ENCODE measurements at places on chromosomes 11 and 22.

GRCh38 chr11:87116185-87116584 lies 78.5 kb downstream of the TMEM135 start:
- H3K36me3 ChIP-seq: no peaks in the 10 kb centered on the region
- no peaks in the 10 kb centered on the region for H3K4me1 ChIP-seq
- no peak for DNase-seq
- H3K27me3 ChIP-seq: no peaks in the 10 kb centered on the region

GRCh38 chr11:48011102-48011797 lies 30.9 kb downstream of the PTPRJ start:
- no peak for DNase-seq
- peaks cover 20% of the 10 kb centered on the region for H3K4me1 ChIP-seq
- H3K4me3 ChIP-seq: no peak overlapping the region
- H3K27me3 ChIP-seq: no peaks in the 10 kb centered on the region
- H3K36me3 ChIP-seq: no peaks in the 10 kb centered on the region
- H3K27ac ChIP-seq: no peak overlapping the region

- no peaks in the 10 kb centered on the region for H3K36me3 ChIP-seq
- H3K4me3 ChIP-seq: no peak overlapping the region
- no peaks in the 10 kb centered on the region for H3K27me3 ChIP-seq
- no peak overlapping the region for H3K27ac ChIP-seq
- peak; percentile 30 for DNase-seq
- H3K4me1 ChIP-seq: no peaks in the 10 kb centered on the region
Observed at GRCh38 chr11:18844753-18845367, 53.3 kb upstream of the PTPN5 start.

DNA sequence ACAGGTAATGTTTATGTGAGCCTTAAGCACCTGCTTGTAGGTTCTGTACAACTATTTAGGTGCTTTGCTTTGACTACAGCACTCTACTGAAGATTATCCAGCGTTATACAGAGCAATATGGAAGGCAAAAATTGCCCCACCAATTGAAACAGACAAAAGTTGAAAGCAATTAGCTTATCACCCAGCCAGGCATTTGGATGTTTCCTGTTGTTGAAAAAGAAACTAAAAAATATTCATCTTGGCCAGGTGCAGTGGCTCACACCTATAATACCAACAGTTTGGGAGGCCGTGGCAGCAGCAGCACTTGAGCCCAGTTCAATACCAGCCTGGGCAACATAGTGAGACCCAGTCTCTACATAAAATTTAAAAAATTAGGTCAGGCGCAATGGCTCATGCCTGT lies 18.5 kb downstream of the ATL3 start:
- H3K27me3 ChIP-seq: no peaks in the 10 kb centered on the region
- H3K27ac ChIP-seq: no peak overlapping the region
- H3K36me3 ChIP-seq: peaks cover 9% of the 10 kb centered on the region
- DNase-seq: no peak

DNA sequence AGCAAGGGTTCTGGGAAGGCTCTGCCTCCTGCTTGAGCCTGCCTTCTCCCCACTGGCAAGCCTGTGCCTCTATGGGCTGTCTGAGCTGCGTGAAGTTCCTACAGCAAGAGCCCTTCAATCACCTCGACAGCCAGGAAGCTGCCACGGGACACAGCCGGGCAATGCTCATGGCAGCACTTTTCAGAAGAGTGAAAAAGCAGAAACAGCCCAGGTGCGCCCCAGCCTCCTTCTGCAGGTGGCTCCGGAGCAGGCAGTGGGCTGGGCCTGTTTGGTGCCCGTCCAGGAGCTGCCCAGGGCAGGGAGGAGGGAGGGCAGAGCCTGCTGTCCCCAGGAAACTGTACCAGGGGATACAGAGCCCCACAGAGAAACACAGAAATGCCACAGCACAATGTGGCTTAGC lies 24.6 kb upstream of the COMT start:
- no peak for DNase-seq
- H3K36me3 ChIP-seq: peaks cover 8% of the 10 kb centered on the region

DNA sequence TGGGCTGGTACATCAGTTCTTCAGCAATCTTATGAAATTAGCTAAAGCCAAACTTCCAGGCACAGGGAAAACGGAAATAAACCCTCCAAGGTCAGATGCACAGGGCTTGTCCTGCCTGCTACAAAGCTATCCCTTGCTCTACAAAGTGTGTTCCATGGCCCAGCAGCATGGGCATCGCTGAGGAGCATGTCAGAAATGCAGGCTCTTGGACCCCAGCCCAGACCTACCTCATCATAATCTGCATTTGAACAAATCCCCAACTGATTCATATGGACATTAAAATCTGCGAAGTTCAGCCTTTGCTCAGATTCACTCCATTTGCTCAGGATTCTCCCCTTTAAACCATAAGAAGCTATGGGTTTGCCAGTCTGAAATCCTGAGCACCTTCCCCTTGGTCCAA lies 129.7 kb upstream of the CSNK2A3 start:
- H3K36me3 ChIP-seq: no peaks in the 10 kb centered on the region
- no peaks in the 10 kb centered on the region for H3K27me3 ChIP-seq
- H3K4me3 ChIP-seq: no peak overlapping the region
- DNase-seq: no peak

DNA sequence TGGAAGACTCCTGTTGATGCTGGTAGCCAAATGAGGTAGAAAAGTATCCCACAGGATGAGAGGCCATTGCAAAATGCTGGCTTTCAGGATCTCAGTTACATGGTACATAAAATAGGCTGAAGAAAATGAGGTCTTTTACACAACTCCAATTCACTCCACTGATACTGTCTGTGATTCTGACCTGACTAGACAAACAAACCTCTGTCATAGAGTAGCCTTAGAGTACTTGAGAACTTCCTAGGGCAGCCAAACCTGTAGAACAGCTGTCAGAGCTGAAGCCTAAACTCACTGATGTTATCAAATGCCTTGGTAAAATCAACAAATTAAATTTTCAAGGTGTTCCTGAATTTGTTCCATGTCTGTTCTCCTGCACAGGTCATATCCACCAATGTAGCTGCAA lies 26.2 kb upstream of the POGLUT3 start:
- no peak overlapping the region for H3K27ac ChIP-seq
- H3K36me3 ChIP-seq: no peaks in the 10 kb centered on the region
- no peak for DNase-seq
- no peaks in the 10 kb centered on the region for H3K4me1 ChIP-seq
- H3K27me3 ChIP-seq: no peaks in the 10 kb centered on the region

- peak; percentile 91 for DNase-seq
- no peak overlapping the region for H3K27ac ChIP-seq
- no peaks in the 10 kb centered on the region for H3K36me3 ChIP-seq
- no peaks in the 10 kb centered on the region for H3K27me3 ChIP-seq
- no peak overlapping the region for H3K4me3 ChIP-seq
Observed at GRCh38 chr11:78424334-78425270, 7.0 kb upstream of the GAB2 start.

DNA sequence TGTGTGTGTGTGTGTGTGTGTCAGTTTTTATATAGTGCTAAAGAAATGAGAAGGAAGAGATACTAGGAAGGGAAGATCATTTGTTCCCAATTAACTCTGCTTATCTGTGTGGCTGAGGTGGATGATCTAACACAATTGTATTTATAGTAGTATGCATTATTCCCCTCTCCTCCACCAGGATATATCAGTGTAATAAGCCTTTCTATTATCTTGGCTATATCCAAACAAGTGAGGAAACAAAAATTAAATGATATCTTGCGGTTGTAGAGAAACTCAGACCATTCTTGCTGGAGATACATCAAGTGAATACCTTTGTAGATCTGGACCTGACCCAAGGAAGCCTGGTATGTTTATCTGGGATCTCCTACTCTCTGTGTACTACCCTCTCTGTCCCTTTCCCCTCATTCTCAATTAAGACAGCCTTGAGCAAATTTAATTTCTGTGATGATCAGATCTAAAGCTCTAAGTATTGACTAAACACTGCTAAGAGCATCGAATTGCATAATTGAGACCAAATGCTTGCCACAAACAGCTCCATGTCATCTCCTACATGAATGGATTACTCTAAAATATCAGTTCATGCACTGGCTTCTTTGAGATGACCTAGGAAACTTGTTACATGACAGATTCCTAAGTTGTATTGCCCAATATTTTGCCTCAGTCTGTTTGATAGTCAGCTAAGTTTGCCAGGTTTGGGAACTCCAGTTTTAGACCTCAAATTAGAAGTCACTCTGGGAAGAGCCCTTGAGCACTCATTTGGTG lies 185.3 kb upstream of the CTSC start:
- H3K36me3 ChIP-seq: no peaks in the 10 kb centered on the region
- no peaks in the 10 kb centered on the region for H3K27me3 ChIP-seq
- no peak for DNase-seq
- no peak overlapping the region for H3K27ac ChIP-seq
- no peak overlapping the region for H3K4me3 ChIP-seq

- H3K36me3 ChIP-seq: no peaks in the 10 kb centered on the region
- no peaks in the 10 kb centered on the region for H3K27me3 ChIP-seq
- H3K27ac ChIP-seq: no peak overlapping the region
- no peak overlapping the region for H3K4me3 ChIP-seq
- H3K4me1 ChIP-seq: no peaks in the 10 kb centered on the region
- DNase-seq: peak; percentile 77
Observed at GRCh38 chr22:26398741-26399153, 30.3 kb upstream of the ASPHD2 start.

DNA sequence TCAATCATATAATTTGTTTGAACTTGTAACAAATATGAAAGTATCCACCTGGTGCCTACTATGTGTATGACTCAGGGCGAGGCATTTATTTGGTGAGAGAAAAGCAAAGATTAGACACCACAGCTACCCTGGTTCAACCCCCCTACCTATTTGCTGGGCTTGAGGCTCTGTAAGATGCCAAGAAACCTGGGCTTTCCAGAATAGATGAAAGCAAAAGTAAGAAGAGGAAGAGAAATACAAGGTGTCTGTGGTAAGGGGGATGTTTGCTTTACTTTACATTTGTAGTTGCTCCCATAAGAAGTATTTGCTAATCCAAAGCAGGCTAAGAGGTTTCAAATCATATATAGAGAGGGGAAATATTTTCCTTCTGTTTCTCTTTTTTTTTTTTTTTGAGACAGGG lies 61.7 kb downstream of the DDI1 start:
- no peak for DNase-seq
- no peaks in the 10 kb centered on the region for H3K36me3 ChIP-seq
- H3K27me3 ChIP-seq: no peaks in the 10 kb centered on the region
- H3K4me1 ChIP-seq: no peaks in the 10 kb centered on the region
- H3K4me3 ChIP-seq: no peak overlapping the region
- H3K27ac ChIP-seq: no peak overlapping the region

DNA sequence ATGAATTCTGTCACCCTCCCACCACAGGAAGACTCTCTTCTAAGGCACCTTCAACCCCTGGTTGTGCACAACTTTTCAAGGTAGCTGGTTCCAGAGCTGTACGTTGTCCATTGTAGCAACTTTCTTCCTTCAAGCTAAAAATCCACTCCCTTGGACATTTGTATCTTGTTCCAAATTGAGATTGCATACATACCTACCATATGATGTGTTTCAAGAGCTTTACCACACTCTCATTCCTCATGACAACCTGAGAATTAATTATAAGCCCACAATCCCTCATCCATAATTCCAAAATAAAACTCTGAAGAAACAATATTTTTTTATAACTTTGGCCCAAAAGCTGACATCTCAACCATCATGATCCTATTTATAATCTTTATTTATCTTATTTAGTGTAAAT lies 3.0 kb downstream of the OR52W1 start:
- no peaks in the 10 kb centered on the region for H3K4me1 ChIP-seq
- H3K4me3 ChIP-seq: no peak overlapping the region
- no peaks in the 10 kb centered on the region for H3K27me3 ChIP-seq
- H3K27ac ChIP-seq: no peak overlapping the region

DNA sequence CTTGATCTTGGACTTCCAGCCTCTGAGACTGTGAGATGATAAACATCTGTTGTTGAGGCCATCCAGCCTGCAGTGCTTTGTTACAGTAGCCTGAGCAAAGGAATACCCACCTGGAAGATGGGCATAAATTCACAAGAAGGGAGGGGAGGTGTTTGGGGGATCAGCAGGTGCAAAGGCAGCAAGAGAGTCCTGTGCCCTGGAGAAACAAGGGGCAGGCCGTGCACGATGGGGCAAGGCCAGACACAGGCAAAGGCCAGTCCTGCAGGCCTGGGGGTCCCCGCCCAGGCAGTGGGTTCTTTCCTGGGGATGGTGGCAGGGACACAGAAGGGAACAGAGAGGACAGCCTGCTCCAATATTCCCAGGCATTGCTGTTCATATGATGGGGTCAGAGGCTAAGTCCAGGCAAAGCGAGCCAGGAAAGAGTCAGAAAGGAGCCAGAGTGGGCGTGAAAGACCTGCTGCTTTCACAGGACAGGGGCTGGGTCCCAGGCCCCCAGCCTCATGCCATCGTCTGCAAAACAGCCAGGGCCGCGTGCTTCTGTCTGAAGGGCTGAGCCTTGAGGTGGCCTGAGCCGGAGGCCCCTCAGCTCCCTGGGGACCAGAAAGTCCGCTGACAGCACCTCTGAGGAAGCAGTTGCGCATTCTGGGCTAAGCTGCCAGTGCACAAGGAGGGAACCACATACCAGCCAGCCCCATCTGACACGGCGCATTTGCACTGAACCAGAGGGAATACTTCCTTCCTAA lies 48.8 kb downstream of the MYEOV start:
- H3K4me3 ChIP-seq: no peak overlapping the region
- H3K27me3 ChIP-seq: no peaks in the 10 kb centered on the region
- H3K36me3 ChIP-seq: peaks cover 7% of the 10 kb centered on the region
- no peaks in the 10 kb centered on the region for H3K4me1 ChIP-seq
- no peak for DNase-seq

DNA sequence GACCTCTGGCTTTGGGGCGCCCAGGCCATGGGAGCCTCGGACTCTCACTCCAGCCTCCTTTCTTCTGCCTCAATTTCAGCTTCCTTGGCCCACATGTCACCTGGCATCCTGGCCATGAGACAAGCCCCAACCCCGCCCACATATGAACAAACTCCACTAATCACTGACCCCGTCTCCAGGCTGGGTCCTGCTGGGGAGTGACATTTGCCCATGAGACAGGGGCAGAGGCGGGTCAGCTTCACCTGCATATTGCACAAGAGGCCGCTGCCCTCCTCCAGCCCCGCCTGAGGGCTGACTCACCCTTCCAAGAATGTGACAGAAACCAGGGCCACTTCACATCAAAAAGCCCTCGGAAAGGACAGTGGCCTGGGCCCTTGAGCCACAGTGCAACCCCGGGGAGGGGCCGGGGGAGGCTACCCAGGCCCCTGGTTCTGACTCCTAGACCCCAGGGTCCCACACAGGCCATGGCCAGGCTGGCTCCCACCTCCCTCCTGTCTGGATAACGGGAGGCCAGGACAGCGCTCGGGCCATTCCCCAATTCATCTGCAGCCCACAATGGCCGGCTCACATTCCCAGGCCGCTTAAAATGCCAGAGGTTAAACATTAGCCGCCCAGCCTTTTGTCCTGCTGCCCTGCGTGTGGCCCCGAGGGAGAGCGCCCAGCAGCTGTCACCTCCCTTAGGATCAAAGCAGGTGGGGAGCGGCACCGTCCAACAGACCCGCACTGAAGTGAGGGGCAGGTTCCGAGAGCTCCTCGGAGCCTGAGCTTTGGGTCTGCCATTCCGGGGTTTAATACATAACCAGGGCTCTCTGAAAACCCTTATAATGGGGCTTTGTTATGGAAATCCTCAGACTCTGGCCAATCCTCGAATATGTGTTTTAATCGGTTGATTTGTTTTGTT lies 42.3 kb downstream of the TRMU start:
- H3K36me3 ChIP-seq: no peaks in the 10 kb centered on the region
- H3K27ac ChIP-seq: no peak overlapping the region
- no peaks in the 10 kb centered on the region for H3K27me3 ChIP-seq
- no peaks in the 10 kb centered on the region for H3K4me1 ChIP-seq

GRCh38 chr22:49209452-49210195 lies 618.0 kb downstream of the BRD1 start:
- no peaks in the 10 kb centered on the region for H3K36me3 ChIP-seq
- no peak for DNase-seq
- H3K4me3 ChIP-seq: no peak overlapping the region
- H3K4me1 ChIP-seq: no peaks in the 10 kb centered on the region
- H3K27me3 ChIP-seq: no peaks in the 10 kb centered on the region
